ENCODE measurements at places on chromosomes 12 and 14. TPM values are rescaled to one million over a fixed set of nuclear protein-coding genes. Genes with fewer than 3 reads are reported as not detected.

Gene AQP5
- not detected for total RNA-seq

Gene SMOC1
- 16.6 TPM for total RNA-seq

Gene CAPZA3
- total RNA-seq: not detected

Gene RACGAP1
- total RNA-seq: 5.1 TPM

Gene LPAR5
- total RNA-seq: 0.21 TPM

Gene MYH7
- total RNA-seq: not detected

Gene KIF26A
- total RNA-seq: 32.6 TPM

Measured in ascending aorta (tissue), 2 donors.